Kidney glomerular epithelial cell (primary cell): ENCODE measurements at places on chromosomes 16 and 17.
A peak's percentile ranks its signal among the peaks of the same experiment; 100 is the strongest.

DNA sequence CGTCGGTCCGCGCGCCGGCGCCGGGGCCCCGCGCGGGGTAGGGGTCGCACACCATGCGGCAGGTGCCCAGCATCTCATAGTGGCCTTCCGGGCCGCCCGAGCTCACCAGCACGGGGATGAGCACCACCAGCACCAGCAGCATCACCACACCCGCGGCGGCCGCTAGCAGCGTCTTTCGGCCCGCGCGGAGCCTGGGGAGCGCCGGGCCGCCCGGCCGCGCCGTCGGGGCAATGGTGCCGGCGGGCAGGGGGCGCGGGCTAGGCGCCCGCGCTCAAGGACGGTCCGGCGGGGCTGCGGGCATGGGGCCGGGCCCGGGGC lies 237 bp downstream of the C1QL1 start:
- no peak for DNase-seq

- DNase-seq, result no peak
These were observed 55.4 kb upstream of the ACSF3 start for GRCh38 chr16:89038221-89038721.

DNA sequence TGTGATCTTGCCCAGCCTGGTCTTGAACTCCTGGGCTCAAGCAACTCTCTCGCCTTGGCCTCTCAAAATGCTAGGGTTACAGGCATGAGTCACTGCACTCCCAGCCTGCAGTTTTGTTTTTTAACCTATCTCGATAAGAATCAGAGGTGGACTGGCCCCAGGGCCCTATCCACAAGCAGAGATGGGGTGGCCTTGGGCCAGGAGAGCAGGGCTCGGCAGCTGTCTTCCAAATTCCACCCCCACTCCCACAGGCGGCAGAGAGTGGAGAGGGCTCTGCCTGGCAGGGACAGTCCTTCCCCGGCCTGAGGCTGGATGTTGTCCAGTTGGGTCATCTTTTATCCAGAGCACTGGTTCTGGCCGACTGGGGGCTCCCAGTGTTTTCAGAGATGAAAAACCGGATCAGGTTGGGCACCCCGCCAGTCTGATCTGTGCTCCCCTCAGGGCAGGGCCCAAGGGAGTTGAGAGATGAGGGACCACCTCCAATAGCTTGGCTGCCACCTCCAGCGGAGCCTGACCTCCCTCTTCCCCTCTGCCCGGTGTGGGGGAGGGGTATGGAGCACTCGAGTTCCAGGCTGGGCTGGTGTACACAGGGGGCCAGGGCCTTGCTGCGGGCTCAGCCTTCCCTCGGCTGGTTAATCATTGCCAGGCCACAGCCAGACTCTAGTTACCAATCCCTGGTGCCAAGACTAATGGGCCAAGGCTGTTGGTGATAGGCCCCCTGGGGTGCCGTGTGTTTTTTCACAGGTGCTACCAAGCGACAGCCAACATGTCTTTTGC lies 30.3 kb upstream of the MYO15B start:
- peak; percentile 73 for DNase-seq

DNA sequence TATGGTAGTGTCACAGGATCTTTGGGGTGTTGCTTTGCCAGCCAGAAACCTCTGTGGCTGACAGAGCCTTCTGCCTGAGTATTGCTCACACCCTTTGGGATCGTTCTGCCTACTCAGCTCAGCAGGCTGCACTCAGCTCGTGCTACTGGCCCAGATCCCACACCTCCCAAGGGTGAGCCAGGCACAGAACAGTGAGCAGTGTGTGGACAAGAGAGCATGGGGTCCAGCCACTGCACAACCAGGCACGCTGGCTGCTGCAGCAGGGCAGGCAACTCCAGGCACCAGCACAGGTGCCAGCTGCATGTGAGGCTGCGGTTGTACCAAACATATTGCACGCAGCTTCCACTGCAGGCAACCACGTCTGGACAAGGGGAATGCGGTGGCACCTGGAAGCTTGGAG lies 84.9 kb downstream of the CYB561 start:
- DNase-seq, result no peak

DNA sequence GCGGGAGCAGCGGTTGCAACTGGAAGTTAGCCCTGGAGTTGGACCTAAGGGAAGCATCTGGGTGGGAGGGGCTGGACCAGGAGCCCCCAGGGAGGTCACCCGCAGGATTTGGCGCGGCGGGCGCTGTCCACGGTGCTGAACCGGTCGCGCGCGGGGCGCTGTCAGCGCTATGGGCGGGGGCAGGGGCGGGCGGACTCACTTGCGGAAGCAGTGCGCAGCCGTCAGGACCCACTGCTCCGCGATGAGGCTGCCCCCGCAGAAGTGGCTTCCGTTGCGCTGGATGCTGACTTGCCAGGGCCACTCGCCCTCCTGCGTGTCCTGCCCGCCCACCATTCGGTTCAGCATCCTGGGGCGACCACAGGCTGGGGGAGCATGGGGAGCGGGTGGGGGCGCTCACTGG lies 4.5 kb downstream of the PRSS27 start:
- DNase-seq, result peak; percentile 7

GRCh38 chr17:80498242-80498919 lies 22.0 kb upstream of the NPTX1 start:
- DNase-seq, result peak; percentile 17

DNA sequence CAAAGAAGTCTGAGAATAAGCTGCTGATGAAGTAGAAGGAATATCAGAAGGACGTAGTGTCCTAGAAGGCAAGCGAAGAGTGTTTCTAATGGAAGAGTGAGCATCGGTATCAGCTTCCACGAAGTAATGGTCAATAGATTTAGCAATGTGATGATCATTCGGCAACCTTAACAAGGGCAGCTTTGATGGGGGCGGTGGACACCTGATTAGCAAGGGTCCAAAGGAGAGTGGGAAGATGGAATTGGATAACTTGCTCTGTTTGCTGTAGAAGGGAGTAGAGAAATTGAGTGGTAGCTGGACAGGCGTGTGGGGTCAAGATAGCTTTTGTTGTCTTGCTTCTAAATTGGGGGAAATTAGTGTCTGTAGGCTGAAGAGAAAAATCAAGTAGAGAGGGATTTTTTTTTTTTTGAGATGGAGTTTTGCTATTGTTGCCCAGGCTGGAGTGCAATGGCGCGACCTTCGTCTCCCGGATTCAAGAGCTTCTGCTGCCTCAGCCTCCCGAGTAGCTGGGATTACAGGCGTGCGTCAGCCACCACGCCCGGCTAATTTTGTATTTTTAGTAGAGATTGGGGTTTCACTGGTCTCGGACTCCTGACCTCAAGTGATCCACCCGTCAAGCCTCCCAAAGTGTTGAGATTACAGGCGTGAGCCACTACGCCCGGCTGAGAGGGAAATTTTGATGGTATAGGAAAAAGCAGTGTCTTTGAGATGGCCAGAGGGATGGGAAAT lies 13.9 kb upstream of the HES7 start:
- DNase-seq, result no peak

DNA sequence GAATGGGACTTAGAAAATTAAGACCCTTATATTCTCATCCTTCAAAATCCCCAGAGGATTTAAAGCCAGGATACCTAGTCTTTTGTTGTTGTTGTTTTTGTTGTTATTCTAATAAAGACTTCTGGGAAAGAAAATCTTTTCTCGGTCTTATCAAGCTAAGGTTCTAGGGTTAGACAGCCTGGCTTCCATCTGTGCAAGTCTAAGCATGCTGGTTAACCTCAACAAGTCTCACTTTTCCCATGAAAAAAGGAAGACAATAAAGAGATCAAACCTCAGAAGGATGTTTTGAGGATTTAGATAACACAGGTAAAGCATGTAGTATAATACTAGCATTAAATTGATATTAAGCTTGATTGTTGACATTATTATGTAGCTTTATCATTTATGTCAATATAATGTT lies 486.4 kb upstream of the SOX9 start:
- no peak for DNase-seq

GRCh38 chr16:4316108-4316863 lies 419 bp downstream of the GLIS2 start:
- DNase-seq, result no peak

GRCh38 chr16:15608398-15609285 lies 34.3 kb downstream of the MARF1 start:
- DNase-seq, result no peak

GRCh38 chr16:72753881-72754280 lies 294.0 kb downstream of the ZFHX3 start:
- no peak for DNase-seq

DNA sequence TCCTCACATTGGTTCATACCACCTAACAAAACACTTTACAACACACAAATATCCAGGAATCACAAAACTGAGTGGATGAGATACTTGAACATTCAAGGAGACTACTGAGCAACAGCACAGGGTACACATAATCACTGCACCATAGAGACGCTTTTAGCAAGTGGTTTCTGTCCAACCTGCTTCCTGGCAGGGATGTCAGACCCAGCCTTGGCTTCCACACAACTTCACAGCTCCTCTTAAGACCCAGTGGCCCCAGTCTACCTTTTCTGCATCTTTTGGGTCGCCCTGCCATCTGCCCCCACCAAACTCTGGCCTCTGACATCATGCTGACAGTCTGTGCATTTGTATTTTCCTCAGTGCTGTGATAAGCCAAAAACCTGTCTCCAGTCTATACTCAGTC lies 5.9 kb upstream of the CORO6 start:
- no peak for DNase-seq

DNA sequence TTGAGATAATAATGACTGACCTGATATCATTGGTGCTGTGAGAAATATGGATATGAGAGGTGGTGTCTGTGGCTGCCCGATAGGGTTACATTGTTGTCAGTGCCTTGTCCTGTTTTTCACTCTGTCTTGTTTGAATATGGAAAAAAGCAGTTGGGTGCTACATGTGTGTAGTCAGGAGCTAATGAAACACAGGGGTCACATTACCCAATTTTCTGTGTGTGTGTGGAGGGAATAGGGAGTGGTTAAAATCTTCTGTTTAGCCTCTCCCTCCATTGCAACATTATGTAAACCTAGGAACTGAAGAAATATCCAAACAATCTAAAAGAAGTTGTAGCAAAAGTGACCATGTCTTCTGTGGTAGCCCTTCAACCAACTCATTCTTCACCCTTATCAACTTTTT lies 527.7 kb upstream of the SOX9 start:
- DNase-seq, result no peak

- no peak for DNase-seq
These were observed 2.0 kb upstream of the CACNA1G start for GRCh38 chr17:50558581-50558940.

DNA sequence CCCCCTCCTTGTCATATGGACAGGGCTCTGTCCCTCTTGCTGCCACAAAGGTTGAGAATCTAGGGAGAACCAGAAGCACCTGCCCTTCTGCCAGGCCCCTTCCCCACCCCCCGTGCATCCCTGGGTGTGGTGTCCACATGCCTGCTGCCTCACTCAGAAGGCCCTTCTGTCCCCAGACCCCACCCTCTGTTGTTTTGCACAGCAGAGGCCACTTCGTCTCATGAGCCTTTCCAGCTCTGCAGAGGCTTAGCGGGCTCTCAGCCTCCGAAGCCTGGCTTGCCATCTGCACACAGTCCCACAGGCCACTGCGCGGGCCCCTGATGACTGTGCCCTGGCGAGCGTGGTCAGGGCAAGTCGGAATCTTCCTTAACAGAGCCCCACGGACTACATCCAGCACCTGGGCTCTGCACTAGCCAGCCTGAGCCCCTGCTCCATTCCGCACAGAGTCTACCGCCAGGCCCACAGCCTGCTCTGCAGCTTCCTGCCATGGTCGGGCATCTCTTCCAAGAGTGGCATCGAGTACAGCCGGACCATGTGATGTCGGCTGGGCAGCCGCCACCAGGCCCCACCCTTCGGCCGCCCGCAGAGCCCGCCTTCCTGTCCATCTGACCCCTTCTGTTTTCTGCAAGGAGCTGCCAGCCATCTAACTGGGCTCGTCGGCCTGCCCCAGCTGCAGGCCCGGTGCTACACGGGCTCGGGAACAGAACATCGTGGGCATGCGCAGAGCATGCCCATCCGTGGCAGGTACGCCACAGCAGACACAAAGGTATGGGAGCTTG lies 10.8 kb downstream of the C16orf90 start:
- DNase-seq, result no peak

- DNase-seq, result no peak
These were observed 16.5 kb downstream of the PSME3IP1 start for GRCh38 chr16:57169327-57169726.

GRCh38 chr17:78342449-78343186 lies 17.3 kb downstream of the SOCS3 start:
- peak; percentile 65 for DNase-seq

- no peak for DNase-seq
These were observed 65.1 kb downstream of the WSCD1 start for GRCh38 chr17:6135236-6135635.
